Vagina (tissue), 2 donors: ENCODE measurements at places on chromosomes 13 and 19.

- DNase-seq: no peak
Observed at GRCh38 chr19:7968796-7969554, 25.5 kb upstream of the TIMM44 start.

- no peak for DNase-seq
Observed at GRCh38 chr19:42284066-42284501, 15.0 kb downstream of the CIC start.

- no peak for DNase-seq
Observed at GRCh38 chr13:79898202-79898826, 417.4 kb downstream of the NDFIP2 start.

DNA sequence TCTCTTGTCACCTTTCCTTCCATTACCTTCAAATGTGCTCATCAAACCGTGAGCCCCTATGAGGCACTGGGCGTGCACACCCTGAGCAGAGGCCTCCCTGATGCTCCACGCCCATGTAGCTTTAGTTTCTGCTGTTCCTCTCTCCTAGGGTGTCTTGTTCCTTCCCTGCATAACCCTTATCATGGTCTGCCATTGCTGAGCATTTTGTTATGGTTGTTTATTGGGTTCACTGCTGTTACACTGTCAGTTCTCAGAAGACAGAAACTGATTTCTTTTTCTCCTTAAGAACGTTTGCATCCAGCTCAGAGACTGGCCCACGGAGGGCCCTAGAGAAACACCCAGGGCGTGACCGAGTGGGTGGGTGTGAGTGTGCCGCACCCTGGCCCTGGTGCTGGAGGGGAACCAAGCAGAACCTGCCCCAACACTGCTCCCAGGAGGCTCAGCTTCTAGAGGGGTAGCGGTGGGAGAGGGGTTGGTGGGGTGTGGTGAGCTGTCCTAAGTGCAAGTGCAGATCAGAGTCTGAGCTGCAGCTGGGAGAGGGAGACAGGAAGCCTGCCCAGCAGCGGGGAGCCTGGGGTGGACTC, 61.4 kb upstream of the URI1 start:
- DNase-seq: no peak

GRCh38 chr19:34120846-34121639, 51.3 kb upstream of the LSM14A start:
- no peak for DNase-seq

DNA sequence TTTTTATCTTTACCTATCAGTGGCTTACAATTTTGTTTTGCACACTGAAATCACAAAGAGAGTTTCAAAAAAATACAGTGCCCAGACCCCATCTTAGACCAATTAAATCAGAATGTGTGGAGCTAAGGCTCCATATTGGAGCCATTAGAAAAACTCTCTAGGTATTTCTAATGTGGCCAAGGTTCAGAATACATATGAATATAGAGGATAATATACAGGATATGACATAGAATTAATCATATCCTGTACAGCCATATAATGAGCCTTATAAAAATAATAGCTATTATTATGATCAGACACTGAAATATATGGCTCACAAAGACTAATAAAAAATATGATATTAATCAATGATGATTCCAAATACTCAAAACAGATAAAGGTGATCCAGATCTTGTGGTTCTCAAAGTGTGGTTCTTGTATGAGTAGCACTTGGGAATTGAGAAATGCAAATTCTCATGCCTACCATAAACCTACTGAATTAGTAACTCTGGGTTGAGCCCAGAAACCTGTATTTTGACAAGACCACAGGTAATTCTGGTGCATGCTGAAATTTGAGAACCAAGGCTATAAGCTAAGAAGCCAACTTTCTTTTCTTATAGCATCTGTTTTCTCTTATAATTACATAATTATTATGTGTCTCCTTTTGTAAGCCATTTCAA, 408.0 kb downstream of the DIAPH3 start:
- DNase-seq: no peak

GRCh38 chr13:34076319-34076718, 258.4 kb downstream of the RFC3 start:
- DNase-seq: no peak

DNA sequence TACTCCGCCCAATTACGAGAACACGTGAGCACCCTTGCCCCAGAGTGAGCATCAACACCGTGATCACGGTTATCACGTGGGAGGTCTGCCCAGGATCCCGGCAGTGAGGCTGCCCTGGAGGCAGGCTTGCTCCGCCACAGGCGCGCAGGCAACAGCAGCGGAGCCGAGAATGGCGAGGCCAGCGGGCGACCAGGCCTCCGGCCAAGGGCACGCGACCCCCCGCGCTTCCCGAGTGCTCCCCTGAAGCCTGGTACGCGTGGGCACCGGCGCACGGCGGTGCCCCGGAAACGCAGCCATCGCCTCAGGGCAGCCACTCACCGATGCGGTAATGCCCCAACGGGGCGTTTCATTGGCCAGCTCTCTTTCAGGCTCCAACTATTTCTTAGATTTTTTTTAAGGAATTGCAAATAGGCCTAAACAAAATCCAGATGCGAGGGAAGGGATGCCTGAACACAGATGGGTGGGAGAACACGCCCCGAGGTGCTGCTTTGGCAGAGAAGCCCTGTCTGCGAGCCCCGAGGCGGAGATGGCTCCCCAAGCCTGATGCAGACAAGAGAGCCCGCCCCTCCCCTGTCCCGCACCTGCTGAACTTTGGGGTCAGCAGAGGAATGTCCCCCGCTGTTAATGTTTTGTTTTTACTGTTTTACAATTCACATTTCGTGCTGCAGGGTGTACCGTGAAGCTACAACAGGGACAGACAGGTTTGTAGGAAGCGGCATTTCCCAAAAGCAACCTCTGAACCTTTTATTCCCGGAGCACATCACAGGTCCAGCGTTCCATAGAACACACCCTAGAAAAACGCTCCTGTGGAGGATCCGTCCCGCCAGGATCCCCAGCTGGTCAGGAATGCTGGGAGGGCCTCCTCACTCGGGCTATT, 132.7 kb downstream of the ZDHHC20 start:
- DNase-seq: no peak

DNA sequence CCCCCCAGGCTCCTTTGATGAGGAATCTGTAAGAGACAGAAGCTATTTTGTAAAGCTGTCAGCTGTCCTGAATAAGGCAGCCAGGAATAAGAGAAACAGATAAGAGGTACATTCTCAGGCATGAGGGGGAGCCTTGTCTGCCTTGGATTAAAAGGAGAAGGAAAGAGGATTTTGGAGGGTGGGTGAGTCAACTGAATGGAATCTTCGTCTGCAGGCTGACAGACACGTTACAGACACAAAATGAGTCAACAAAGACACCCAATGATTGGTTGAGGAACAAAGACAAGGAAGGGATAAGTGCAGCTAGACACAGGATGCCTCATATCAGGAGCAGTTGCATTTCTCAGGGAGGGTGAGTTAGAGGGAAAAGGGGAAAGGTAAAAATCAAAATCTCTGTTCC, 162.5 kb downstream of the OLFM4 start:
- no peak for DNase-seq

DNA sequence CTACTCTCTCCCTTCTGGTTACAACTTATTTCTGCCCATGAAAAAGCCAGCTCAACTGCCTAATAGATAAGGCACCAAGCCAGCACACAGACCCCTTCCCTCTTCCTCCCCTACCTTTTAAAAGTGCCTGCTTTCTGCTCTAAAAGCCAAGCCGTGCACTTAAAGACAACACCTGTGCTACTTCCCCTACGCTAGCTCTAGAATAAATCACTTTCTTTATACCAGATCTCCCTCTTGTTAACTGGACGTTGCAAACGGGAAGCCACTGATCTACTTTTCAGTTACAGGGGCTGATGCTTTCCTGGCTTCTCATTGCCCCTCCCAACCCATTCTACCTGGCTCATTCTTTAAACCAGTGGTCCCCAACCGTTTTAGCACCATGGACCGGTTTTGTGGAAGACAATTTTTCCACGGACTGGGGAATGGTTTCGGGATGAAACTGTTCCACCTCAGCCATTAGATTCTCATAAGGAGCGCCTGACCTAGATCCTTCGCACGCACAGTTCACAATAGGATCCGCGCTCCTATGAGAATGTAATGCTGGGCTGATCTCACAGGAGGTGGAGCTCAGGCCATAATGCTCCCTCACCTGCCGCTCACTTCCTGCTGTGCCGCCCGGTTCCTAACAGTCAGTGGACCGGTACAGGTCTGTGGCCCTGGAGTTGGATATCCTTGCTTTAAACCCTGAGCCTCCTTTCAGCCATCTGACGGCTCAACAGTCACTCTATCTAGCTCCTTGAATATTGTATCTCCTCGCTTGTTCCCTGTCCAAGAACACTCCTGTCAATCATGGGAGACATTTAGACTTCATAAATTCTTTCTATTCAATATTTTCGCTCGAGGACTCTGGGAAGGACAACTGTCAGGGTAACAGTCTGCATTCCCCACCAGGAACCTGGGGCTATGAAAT, 841 bp upstream of the ZNF223 start:
- no peak for DNase-seq

- no peak for DNase-seq
Observed at GRCh38 chr19:33465371-33465770, 56.2 kb downstream of the PEPD start.

DNA sequence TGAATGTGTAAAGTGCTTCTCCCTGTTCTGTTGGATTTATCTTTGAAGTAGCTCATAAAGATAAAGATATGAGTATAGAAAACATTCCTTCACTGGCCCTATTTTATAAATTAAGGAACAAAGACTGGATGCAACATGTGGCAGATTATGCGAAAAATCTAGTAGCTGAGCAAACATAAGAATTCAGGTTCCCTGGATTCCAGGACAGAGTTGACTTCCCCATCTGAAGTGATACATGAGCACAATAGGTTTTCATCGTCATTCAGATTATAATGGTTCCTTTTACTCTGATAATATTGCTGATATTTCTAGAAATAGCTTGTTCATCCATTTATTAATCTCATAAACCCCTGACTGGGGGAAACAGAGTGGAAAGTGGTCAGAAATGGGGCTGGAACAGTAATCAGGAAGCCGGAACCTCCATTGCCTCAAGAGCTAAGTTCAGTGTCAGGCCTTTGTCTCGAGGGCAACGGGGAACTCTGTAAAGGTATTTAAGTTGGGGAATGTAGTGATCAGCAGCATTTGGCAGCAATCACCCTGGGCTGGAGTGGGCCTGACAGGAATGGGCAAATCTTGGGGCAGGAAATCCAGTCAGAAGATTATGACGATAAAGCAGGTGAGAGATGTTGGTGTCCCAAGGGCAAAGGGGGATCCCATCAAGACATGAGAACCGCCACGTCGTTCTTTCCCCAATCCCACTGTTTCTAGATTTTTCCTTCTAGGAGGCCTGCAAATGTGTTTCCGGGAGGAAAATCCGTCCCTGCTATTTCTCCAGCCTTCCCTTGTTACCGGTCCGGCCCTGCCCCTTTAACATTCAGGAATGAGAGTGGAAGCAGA, 232.5 kb upstream of the SERP2 start:
- DNase-seq: no peak

- no peak for DNase-seq
Observed at GRCh38 chr13:98565726-98566565, 11.0 kb downstream of the STK24 start.

- no peak for DNase-seq
Observed at GRCh38 chr13:105552078-105552477, 983.4 kb downstream of the EFNB2 start.

- no peak for DNase-seq
Observed at GRCh38 chr13:114286808-114287207, 5.4 kb downstream of the UPF3A start.

DNA sequence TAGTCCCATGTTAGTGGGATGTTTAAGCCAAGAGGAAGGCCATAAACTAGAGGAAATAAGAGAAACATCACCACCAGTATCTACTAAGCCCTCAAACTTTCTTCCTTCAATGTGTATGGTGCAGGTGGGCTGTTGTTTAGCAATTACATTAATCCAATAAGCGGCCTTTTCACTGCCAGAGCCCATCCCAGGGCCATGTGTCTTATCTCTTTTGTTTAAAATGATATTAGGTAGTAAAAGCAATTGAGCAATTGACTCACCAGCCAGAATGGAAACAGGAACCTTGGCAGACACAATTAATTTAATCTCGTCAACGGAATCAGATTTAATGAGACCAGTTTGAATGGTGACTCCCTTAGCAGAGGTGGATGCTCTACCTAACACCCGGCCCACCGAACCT, 1503.5 kb downstream of the UQCRFS1 start:
- DNase-seq: no peak

- DNase-seq: no peak
Observed at GRCh38 chr19:43476606-43477005, 11.2 kb upstream of the LYPD3 start.

DNA sequence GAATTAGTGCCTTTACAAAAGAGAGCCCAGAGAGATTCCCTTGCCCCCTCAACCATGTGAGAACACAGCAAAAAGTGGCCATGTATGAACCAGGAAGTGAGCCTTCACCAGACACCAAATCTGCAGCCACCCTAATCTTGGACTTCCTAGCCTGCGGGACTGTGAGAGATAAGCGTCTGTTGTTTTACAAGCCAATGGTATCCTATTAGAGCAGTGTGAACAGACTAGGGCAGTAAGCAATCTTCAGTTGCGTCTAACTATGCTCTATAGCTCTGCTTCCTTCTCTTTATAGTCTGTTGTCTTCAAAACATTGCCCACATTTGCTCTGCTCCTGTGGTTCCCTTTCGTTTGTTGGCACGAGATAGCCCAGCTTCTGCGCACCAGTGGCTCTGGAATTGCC, 109.5 kb upstream of the FNDC3A start:
- no peak for DNase-seq

DNA sequence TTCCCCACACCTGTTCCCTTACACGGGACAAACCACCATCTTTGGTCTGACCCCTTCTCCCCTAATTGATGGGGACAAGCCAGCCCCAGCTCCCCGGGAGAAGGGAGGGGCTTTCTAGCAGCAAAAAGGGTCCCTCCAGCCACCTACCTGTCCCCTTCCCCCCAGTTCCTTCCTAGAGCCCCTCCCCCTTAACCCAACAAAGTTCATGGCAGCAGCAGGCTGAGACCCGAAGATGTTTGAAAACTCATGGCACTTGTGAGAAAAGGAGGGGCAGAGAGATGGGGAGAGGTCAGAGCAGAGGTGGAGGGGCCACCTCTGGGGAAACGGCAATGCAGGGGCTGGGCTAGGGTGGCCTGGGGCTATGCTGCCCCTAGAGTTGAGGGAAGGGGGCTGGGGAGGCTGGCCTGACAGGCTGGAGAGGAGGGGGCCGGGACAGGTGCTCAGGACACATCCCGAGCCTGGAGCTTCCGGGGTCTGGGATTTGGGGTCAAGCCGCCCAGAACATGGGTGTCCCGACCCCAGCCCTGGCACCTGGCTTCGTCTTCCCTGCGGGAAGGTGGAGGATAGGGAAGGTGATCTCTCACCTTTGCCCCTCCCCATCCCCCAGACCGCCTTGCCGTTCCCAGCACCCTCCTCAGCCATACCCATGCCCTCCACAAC, 12.5 kb upstream of the ASF1B start:
- no peak for DNase-seq

DNA sequence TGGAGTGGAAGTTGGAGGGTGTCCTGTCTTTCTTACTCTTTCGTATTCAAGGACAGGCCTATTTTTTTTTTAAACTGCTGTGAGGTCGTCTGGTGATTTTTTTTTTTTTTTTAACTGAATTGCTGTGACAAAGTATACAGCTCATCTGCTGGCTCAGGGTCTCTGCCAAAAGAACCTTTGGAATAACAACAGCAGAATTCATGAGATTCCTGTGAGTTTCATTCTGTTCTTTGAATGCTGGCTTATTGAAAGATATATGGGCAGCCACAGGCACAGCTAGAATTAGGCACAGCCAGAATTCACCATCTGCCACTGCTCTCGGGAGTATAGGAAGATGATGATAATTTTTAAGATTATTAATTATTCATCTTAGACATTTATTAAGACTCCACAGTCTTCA, 21.4 kb upstream of the FRY start:
- DNase-seq: no peak

- DNase-seq: no peak
Observed at GRCh38 chr13:30371649-30372265, 50.5 kb upstream of the UBE2L5 start.

GRCh38 chr19:42422901-42423461, 4.2 kb downstream of the LIPE start:
- DNase-seq: no peak
